ENCODE measurements at places on chromosomes 1 and 21.
A peak's percentile ranks its signal among the peaks of the same experiment; 100 is the strongest.

DNA sequence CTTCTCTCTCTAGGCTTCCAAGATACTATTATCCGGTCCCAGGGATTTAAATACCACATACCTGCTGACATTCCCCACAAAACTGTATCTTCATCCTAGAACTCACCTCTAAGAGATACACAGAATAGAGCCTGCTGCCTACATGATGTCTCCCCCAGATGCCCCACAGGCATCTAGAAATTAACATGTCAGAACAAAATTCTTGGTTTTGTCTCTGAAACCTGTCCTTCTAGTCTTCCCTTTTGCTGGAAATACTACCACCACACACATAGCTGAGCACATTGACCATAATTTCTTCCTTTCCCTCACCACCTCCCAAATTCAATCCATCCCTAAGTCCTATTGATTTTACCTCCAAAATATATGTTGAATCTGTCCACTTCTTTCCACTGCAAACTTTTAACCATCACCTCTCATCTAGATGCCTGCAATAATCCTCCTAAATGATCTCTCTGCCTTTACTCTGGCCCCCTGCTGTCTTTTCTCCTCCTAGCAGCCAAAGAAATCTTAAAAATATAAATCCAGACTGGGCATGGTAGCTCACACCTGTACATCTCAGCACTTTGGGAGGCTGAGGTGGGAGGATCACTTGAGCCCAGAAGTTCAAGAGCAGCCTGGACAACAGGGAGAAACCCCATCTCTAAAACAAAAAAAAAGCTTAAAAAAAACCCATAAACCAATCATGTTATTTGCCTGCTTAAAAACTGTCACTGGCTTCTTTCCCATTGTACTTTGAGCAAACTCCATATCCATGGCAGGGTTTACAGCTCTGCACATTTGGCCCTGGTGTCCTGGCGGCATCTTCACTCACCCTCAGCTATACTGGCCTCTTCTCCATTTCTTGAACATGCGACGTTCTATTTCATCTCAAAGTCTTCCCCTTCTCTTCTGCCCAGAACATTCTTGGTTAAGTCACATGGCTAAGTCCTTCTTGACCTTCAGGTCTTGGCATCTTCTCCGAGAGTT lies 6.2 kb upstream of the FAM76A start:
- DNase-seq: no peak

DNA sequence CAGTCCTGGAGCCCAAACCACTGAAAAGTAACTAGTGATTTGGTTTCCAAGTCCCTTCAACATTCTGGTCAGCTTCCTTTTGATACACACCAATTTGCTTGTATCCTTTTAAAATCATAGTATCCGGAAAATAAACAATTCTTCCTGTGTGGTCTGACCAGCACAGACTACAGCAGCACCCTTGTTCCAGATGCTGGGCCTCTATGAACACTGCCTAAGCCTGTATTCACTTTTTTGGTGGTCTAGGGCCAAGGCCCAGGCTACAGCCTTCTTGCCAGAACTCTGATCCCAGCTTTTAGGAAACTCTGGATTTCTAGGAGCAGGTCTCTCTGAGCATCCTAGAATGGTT lies 801 bp upstream of the DDAH1 start:
- no peak for DNase-seq

- DNase-seq: no peak
Observed at GRCh38 chr1:160103658-160104408, 5.4 kb upstream of the IGSF8 start.

DNA sequence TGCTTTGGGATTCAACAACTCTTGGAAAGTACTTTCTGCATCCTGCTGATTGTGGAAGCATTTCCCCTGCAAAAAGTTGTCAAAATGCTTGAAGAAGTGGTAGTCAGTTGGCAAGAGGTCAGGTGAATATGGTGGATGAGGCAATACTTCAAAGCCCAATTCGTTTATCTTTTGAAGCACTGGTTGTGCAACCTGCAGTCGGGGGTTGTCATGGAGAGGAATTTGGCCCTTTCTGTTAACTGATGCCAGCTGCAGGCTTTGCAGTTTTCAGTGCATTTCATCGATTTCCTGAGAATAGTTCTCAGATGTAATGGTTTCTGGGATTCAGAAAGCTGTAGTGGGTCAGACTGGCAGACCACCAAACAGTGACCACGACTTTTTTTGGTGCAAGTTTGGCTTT lies 47.6 kb upstream of the GJA5 start:
- DNase-seq: no peak

- DNase-seq: peak; percentile 45
Observed at GRCh38 chr1:9129266-9130041, 552 bp upstream of the GPR157 start.

DNA sequence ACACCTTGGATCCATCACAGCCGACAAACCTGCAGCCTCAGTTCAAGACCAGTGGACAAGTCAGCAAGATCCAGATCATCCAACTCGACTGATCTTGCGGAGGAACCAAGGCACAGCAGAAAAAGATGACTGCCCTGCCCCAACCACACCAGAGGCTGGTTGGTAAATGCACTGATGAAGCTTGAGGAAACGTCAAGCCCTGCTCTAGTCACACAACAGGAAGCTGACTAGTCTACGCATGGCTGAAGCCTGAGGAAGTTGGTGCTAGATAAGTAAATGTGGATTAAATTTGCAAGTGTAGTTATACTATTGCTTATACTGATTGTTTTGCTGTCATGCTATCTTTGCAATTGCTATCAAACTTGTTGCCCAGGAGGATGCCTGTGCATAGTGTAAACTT lies 89.0 kb downstream of the LIPI start:
- no peak for DNase-seq

- no peak for DNase-seq
Observed at GRCh38 chr21:26892151-26892550, 46.9 kb upstream of the ADAMTS1 start.

GRCh38 chr1:66693856-66694255 lies 58.4 kb upstream of the DYNLT5 start:
- no peak for DNase-seq

DNA sequence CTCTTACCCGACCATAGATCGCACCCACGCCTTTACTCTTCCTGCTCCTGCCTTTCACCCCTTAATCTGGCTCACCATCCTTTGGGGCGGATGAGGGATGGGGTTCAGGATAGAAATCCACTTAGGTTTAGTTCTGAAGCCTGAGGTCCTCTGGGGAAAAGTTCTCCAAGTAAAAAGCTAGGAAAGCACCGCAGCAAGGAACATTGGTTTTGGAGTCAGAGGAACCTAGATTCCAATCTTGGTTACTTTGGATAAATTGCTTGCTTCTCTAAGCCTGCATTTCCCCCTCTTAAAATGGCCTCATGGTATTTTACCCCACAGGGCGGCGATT lies 988 bp upstream of the ASAP3 start:
- DNase-seq: no peak

All from inflammatory macrophage (primary cell).